ENCODE measurements at places on chromosomes 16 and 17.
A peak's percentile ranks its signal among the peaks of the same experiment; 100 is the strongest.

DNA sequence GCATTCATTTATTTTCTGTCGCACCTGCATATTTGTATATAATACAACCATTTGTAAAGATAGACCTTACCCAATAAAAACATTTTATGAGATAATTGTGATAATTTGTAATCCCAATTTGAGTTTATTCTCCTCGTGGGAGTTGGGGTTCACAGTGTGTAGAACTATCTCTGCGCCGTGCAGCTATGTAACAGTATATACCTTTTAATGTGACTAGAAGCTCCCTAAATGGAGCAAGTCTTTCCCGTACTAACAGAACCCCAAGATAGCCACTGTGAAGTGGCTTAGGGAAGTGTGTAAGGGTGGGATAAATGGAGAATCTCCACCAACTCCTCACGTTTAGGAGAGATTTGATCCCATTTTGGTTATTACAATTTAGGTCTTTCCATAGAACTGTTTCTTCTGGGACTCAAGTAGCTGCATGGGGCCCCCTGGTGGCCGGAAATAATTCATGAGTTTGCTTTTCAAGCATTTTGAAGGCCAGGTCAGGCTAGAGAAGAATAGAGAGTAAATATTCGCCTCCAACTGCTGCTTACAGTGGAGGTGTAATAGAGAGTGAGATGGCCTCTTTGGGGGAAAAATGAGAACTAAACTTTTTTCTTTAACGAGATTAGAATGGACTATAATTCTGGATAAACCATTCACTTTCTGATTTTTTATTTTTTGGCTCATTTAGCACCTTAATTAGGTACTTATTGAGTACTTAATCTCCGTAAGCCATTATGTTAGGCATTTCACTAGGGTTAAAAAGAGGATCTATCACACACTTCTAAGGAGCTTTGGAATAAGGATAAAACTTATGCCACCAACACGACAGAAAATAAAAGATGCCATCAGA lies 4.5 kb downstream of the TMEM100 start:
- DNase-seq = peak; percentile 93
- peaks cover 9% of the 10 kb centered on the region for H3K4me1 ChIP-seq
- no peak overlapping the region for H3K27ac ChIP-seq
- no peaks in the 10 kb centered on the region for H3K36me3 ChIP-seq
- H3K27me3 ChIP-seq = no peaks in the 10 kb centered on the region
- no peak overlapping the region for H3K4me3 ChIP-seq

DNA sequence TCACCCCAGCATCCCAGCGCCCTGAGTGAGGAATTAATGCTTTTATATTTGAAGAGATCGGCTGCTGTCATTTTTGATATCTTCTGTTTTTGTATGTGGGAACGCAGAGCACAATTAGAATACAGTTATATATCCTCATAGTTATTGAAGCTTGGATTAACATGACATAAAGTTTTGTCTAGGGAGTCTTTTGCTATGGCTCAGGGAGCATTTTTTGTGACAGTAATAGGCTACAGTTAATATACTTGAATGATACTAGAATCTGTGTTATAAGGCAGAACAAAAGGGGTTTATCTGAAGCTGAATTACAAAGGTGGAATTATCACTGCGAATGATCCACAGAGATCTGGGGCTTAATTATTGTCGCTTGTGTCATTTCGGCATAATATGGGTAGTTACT lies 239.4 kb downstream of the MSI2 start:
- DNase-seq = no peak
- H3K27ac ChIP-seq = no peak overlapping the region
- H3K4me1 ChIP-seq = no peaks in the 10 kb centered on the region
- no peak overlapping the region for H3K4me3 ChIP-seq

GRCh38 chr16:87856791-87857228 lies 12.5 kb downstream of the SLC7A5 start:
- H3K27me3 ChIP-seq = no peaks in the 10 kb centered on the region
- H3K4me3 ChIP-seq = peak overlapping the region; percentile 13
- H3K4me1 ChIP-seq = peaks cover 61% of the 10 kb centered on the region
- H3K27ac ChIP-seq = peak overlapping the region; percentile 56
- DNase-seq = no peak

DNA sequence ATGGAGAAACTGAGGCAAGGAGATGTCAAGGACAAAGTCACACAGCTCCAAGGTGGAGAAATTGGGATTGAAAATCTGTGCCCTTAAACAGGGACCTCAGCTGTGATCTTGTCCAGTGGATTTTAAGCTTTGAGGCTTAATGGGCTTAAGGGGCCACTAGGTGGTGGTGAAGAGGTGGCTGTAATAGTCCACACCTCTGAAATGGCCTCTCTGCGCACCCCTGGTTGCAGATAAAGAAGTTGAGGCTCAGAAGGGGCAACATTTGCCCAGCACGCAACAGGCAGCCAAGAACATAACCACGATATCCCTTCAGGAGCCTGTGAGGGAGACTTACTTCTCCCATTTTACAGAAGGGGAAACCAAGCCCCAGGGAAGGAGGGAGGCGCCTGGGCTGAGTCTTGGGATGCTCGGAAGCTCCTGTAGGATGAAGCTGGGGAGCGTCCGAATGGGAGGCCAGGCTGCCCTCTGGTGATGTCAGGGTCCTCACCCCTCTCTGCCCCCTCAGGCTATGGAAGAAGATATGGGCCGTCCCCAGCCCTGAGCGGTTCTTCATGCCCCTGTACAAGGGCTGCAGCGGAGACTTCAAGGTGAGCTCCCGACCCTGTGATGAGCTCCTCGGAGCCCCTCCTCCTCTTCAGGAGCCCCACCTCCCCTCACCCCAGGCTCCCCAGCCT lies 43.7 kb downstream of the IL21R start:
- H3K36me3 ChIP-seq = no peaks in the 10 kb centered on the region
- H3K4me1 ChIP-seq = no peaks in the 10 kb centered on the region
- H3K27ac ChIP-seq = no peak overlapping the region
- no peak overlapping the region for H3K4me3 ChIP-seq
- no peaks in the 10 kb centered on the region for H3K27me3 ChIP-seq

DNA sequence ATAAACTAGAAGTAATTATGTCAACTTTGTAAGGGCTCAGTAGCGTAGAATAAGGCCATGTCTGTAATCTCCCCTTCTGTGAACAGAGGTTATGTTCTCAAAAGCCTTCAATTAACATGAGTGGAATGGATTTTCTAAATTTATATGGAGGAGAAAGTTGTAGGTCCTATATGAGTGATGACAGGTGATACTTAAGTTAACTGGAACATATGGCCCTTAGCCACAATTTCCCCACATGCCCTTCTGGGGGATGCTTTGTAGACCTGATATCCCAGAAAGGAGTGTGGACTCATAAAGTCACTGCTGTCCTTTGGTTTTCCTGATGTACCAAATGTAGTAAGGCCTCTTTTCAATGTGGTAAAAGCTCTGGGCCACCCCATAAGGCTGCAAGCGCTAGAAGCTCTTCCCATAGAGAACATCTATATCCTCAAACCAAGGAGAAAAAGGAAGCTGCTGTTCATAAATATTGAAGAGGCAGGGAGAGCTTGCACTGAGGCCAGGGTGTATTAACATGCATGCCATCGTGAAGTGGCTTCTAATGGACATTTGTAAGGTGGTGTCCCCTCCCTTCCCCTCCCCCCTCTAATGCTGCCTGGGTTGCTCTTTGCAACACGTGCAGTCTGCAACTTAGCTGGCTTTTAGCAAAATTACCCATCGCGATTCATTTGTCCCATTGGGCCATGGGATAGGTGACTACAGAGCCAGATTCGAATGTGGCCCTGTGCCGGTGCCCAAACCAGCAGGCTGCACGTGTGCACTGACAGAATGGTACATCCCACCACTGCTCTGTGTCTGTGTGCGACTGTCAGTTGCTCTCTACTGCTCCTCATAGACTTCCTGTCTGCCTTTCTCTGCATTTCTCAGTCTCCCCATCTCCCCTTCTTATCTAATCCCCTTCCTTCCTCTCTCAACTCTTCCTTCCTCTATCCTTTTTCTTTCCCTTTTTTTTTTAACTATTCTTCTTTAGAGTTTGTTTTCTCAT lies 269.0 kb downstream of the WWOX start:
- peaks cover 2% of the 10 kb centered on the region for H3K4me1 ChIP-seq
- H3K4me3 ChIP-seq = no peak overlapping the region
- no peaks in the 10 kb centered on the region for H3K36me3 ChIP-seq
- no peak for DNase-seq

DNA sequence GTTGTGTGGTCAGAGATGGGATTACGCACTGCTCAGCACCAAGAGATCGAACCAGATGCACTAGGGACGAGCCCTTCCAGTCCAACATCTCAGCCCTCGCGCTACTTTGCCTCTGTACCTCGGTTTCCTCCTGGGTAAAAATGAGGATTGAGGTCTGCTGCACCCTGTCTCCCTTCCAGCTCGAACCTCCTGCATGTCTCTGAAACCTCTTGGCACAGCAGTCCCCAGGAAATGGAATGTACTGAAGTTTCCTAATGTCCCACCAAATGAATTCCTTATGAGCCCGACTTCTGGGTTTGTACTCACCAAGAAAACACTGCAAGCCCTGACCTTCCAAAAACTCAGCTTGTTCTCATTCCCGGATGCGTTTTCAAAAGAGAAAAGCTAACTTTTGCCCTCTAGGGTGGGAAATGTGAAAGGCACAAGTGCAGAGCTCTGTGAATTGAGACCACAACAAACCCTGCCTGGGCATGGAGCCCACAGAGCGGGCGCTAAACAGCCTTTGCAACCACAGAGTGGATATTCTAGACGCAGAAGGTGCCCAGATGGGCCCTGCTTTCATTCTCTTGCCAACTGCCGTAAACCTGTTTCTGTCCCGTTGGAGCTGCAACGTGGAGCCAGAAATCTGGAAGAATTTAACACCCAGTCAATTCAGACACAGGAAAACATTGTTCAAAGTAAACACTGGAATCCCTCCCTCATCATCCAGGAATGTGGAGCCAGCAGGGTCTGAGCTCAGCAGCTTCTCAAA lies 10.3 kb downstream of the CDRT4 start:
- no peak overlapping the region for H3K4me3 ChIP-seq
- H3K27ac ChIP-seq = peak overlapping the region; percentile 20
- peaks cover 4% of the 10 kb centered on the region for H3K36me3 ChIP-seq
- peaks cover 13% of the 10 kb centered on the region for H3K4me1 ChIP-seq
- no peaks in the 10 kb centered on the region for H3K27me3 ChIP-seq
- DNase-seq = no peak
